Thymus (tissue), 14 donors: ENCODE measurements at places on chromosomes 6 and 20.

- DNase-seq, result no peak
Measured at GRCh38 chr6:105282631-105283585, 103.1 kb upstream of the POPDC3 start.

DNA sequence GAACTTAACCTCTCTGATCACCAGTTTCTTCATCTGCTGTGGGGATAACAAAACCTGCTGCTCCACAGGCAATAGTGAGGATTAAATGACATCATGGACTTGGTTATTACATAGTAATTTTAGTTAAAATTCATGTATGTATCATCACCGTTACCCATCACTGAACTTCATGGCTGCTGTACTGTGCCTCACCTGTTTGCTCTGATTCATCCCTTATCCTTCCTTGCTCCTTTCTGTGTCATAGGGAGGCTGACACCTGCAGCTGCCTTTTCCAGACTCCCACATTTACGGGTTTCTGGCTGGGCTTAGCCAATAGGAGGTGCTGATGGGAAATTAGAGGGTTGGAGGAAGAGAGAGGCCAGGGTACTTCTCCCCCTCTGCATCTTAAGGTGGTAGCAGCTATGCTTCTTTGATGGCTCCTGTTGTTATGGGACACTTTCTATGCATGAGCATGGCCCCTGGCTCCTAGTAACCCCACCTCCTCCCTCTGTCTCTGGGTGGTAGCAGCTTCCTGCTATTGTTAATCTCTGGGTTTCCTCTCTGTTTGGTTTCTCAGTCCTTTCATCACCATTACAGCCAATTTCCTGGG lies 332.1 kb downstream of the DHX35 start:
- no peak for DNase-seq

GRCh38 chr6:27138406-27138805 lies 109.1 kb upstream of the PRSS16 start:
- DNase-seq, result no peak

DNA sequence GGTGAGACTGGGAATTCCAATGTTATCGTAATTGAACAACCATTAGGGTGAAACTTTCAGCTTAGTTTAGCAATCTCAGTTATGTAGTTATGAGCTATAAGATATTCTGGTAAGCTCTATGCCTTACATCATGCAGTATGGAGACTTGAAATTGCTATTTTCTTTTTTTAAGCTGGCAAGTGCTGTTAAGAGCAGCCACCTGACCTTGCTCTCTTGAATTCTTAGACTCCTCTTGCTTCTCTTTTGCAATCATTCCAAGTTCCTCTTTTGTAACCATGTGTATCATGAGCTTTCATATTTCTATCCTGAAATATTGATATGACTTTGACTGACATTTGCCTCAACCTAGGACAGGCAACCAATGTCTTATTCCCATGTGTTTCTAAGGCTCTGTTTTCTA lies 446.3 kb upstream of the SLC35B3 start:
- no peak for DNase-seq

GRCh38 chr20:19368351-19368750 lies 155.9 kb downstream of the SLC24A3 start:
- DNase-seq, result no peak

DNA sequence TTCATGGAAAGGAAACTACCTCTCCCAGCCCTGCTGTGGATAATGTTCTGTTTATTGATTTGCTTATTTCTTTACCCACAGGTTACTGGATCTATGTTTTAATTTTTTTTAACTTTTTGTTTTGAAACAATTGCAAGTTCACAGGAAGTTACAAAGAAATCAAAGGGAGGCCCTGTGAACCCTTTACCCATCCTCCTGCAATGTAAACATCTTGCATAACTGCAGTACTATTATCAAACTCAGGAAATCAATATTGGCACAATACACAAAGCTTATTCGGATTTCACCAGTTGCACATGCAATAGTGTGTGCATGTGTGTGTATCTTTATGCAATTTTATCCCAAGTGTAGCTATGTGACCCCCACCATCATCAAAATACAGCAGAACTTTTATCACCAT lies 398.0 kb downstream of the BTBD3 start:
- no peak for DNase-seq
